ENCODE measurements at places on chromosomes 1 and 21.

DNA sequence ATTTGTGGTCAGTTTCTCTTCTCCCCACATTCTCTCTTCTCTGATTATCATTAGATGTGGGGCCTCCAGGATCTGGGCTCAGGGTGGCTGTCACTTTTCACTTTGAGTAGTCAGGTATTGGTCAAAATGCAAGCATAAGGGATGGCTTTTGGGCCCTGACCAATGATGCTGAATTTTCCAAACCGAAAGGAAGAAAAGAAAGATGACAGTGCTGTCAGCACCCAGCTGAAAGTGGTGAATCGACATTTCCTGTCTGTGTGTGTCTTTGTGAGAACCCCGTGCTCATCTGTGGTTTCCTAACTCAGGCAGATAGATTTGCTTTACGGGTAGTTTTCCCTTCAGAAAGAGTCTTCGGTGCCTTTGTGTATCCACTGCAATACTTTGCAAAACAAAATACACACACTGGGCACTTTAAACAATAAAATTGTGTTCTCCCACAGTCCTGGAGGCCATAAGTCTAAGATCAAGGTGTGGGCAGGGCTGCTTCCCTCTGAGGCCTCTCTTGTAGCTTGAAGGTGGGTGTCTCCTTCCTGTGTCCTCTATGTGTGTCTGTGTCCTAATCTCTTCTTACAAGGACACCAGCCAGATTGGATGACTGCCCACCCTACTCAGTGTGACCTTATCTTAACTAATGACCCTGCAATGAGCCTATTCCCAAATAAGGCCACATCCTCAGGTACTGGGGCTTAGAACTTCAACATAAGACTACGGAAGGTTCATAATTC is 274.8 kb upstream of the AJAP1 start:
- peak; percentile 4 for DNase-seq

DNA sequence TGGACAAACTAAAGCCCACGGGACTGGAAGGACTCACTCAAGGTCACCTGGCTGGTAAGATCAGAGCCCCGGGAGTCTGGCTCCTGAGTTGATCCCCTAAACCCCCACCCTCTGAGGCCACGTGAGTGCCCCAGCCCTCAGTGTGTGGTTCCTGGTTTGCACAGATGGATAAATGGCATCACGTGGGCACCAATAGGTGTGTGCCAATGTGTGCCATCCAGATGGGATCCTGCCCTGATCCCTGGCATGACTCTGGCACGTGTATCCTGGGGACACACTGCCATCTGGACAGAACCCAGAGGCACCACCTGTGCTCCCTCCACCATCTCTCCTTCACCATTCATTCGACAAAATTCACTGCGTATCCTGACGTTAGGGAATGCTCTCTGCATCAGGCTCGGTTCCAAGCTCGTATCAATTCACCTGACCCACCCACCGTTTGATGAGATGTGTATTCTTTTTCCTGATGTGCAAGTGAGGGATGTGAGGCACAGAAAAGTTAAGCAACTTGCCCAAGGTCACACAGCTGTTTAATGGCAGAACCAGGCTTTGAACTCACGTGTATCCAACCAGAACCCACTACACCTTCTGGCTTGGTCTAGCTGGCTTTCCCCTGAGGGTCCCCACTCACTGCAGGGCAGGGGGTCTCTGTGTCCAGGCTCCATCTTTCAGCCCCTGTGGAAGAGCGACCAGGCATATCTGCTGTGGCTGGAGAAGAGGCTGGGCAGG is 49.8 kb upstream of the PAX7 start:
- DNase-seq: no peak

DNA sequence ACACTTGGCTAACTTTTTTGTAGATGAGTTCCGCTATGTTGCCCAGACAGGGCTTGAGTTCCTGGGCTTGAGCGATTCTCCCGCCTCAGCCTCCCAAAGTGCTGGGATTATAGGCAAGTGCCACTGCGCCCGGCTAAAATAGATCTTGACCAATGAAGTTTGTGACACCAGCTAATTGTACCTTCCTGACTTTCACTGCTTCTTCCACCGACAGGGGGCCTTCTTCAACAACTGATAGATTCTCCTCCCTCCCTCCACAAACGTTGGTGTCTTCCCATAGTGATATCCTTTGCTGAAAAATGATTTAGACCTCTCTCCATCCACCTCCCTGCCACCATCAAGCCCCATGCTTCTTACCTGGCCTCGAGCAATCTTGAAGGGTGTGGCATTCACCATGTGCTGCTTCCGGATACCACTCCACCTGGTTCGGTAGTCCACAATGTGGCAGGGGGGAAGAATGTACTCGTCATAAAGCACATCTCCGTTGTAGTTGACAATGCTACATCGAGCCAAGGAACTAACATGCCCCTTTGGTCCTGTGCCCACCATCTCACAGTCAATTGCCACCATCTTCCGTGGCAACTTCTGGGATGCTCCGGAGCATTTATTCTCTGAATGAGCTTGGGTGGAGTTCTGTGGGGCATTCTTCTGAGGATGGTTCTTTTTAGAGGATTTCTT is 1.6 kb upstream of the METTL25B start:
- peak; percentile 44 for DNase-seq

GRCh38 chr1:71918630-71919029 is 363.7 kb downstream of the NEGR1 start:
- DNase-seq: no peak

- DNase-seq: no peak
Observed at GRCh38 chr1:10597492-10598388, 123.0 kb downstream of the PEX14 start.

GRCh38 chr1:39981945-39982344 is 27.0 kb downstream of the MFSD2A start:
- DNase-seq: no peak

- DNase-seq: peak; percentile 8
Observed at GRCh38 chr1:45205011-45205909, 1.1 kb downstream of the ZSWIM5 start.

DNA sequence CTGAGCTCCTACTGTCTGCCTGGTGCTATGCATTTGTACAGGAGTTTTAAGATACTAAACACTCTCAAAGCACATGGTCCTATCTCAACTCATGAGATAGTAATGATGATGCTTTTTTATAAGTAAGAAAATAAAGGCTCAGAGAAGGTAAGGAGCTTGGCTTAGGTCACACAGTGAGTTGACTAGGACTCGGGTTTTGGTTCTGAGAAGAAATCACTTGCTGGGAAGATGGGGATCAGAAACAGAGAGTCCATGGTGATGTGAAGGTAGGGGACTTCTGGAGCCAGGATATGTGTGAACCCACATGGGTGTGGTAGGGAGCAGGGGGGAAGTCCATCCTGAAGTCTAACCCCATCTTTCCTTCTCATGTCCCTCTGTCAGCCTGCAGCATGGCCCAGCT is 3.7 kb downstream of the BCAN start:
- no peak for DNase-seq

DNA sequence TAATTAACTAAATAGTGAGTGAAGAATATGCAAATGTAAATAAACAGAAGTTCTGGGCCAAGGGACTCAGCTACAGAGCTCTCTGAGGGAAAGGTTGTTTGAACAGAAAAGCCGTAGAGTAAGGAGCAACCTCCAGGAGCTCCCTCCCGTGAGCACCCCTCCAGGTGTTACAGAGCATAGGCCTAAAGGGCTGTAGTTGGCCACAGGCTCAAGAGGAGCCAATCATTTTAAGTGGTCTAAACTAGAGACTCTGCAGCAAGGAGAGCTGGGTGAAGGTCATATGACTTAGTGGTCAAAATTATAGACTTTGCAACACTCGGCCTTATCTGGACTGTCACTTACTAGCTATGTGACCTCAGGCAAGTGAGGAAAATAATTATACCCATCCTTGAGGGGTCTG is 19.1 kb upstream of the RXRG start:
- DNase-seq: no peak

DNA sequence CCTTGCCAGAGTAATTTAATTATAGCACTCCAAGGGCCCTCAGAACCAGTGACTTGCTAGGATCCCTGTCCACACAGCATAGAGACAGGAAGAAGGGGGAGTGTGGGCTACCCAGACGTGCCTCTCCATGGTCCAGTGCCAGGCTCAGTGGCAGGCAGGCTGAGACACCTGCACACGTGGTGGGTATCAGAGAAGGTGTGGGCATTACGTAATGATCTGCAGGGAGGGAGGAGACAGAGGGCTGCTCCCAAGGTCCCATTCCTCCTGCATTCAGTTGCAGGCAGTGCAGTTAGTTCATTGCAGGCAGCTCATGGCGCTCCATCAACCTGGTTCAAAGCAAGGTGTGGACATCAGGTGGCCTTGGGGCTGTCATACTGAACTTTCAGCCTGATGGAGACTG is 49.9 kb downstream of the C8B start:
- no peak for DNase-seq

GRCh38 chr1:212853658-212854057 is 4.4 kb upstream of the FLVCR1 start:
- no peak for DNase-seq
